ENCODE measurements at places on chromosomes 12 and 14.
A peak's percentile ranks its signal among the peaks of the same experiment; 100 is the strongest.

DNA sequence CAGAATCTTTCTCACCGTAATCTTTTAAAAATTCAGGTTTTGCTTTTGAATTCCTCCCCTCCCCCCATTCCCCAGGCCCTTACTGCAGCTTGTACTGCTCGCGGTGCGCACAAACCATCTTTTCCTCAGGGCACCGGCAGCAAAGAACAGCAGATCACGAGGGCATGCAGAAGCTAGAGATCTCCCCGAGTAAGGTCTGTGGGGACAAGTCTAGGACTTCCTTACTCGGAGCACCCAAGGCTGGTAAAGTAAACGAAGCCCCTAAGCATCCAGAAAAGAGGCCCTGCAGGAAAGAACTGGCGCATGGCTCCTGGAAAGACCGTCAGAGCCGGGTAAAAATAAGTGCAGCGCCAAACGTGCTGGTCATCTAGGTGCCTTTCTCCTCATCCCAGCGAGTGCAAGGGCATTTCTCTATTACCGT lies 727 bp downstream of the LDHB start:
- H3K4me1 ChIP-seq = peaks cover 16% of the 10 kb centered on the region
- peak overlapping the region; percentile 87 for H3K4me3 ChIP-seq
- DNase-seq = peak; percentile 13
- H3K27me3 ChIP-seq = no peaks in the 10 kb centered on the region

DNA sequence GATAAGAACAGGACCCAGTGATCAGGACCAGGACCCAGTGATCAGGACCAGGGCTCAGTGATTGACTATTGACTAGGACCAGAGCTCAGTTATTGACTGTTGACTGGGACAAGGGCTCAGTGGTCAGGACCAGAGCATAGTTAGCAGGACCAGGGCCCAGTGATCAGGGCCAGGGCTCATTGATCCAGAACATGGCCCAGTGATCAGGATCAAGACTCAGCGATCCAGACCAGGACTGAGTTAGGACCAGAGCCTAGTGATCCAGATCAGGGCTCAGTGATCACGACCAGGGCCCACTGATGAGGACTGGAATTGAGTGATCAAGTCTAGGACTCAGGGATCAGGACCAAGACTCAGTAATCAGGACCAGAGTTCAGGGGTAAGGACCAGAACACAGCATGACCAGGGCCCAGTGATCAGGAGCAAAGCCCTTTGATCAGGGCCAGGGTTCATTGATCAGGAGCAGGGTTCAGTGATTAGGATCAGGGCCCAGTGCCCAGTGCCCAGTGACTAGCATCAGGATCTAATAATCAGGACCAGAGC lies 176.0 kb downstream of the TMEM121 start:
- H3K27me3 ChIP-seq = no peaks in the 10 kb centered on the region
- no peak overlapping the region for H3K4me3 ChIP-seq
- no peaks in the 10 kb centered on the region for H3K36me3 ChIP-seq
- no peak for DNase-seq

GRCh38 chr12:126247936-126248335 lies 1182.7 kb downstream of the AACS start:
- H3K27ac ChIP-seq = no peak overlapping the region
- no peaks in the 10 kb centered on the region for H3K27me3 ChIP-seq
- no peaks in the 10 kb centered on the region for H3K4me1 ChIP-seq

GRCh38 chr14:75720842-75721498 lies 59.9 kb downstream of the TTLL5 start:
- no peak overlapping the region for H3K27ac ChIP-seq
- no peak overlapping the region for H3K4me3 ChIP-seq
- H3K4me1 ChIP-seq = no peaks in the 10 kb centered on the region
- peaks cover 24% of the 10 kb centered on the region for H3K36me3 ChIP-seq
- no peaks in the 10 kb centered on the region for H3K27me3 ChIP-seq
- DNase-seq = no peak

GRCh38 chr14:100846309-100846859 lies 20.5 kb downstream of the MEG3 start:
- DNase-seq = no peak
- no peak overlapping the region for H3K27ac ChIP-seq
- H3K27me3 ChIP-seq = no peaks in the 10 kb centered on the region
- H3K36me3 ChIP-seq = no peaks in the 10 kb centered on the region
- H3K4me3 ChIP-seq = no peak overlapping the region

GRCh38 chr14:73047808-73048207 lies 10.5 kb upstream of the RBM25 start:
- H3K27me3 ChIP-seq = no peaks in the 10 kb centered on the region
- H3K36me3 ChIP-seq = no peaks in the 10 kb centered on the region
- H3K4me3 ChIP-seq = no peak overlapping the region
- no peak for DNase-seq

- no peaks in the 10 kb centered on the region for H3K4me1 ChIP-seq
- no peaks in the 10 kb centered on the region for H3K36me3 ChIP-seq
- no peak for DNase-seq
- H3K4me3 ChIP-seq = no peak overlapping the region
- no peak overlapping the region for H3K27ac ChIP-seq
- no peaks in the 10 kb centered on the region for H3K27me3 ChIP-seq
Measured at GRCh38 chr14:51041883-51042282, 53.0 kb downstream of the TRIM9 start.

- H3K27me3 ChIP-seq = peaks cover 6% of the 10 kb centered on the region
- no peaks in the 10 kb centered on the region for H3K4me1 ChIP-seq
- no peak for DNase-seq
- no peak overlapping the region for H3K27ac ChIP-seq
- no peak overlapping the region for H3K4me3 ChIP-seq
- H3K36me3 ChIP-seq = no peaks in the 10 kb centered on the region
Measured at GRCh38 chr14:76516884-76517283, 140.9 kb downstream of the ESRRB start.

DNA sequence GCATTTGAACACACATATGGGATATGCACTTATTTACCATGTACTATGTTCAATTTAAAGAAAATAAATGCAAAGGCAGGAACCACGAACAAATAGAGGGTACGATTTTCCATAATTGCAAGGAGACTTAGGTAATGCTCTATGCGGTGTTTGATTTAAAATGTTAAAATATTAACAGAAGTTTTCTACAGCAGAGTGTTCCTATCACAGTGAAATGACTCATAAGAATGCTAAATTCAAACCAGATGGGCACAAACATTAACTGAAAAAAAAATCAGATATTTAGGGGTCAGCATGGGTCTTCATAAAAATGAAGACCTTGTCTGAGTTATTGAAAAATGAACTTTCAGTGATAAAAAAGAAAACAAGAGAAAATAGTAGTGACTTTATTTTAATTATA lies 65.4 kb downstream of the LLPH start:
- H3K4me3 ChIP-seq = no peak overlapping the region
- H3K27ac ChIP-seq = no peak overlapping the region
- peaks cover 6% of the 10 kb centered on the region for H3K4me1 ChIP-seq
- DNase-seq = no peak
